ENCODE measurements at places on chromosomes 1 and 21.

GRCh38 chr21:15190412-15190811, 125.6 kb upstream of the NRIP1 start:
- no peak for DNase-seq

GRCh38 chr1:22805672-22806038, 95.0 kb downstream of the EPHB2 start:
- no peak for DNase-seq

- no peak for DNase-seq
Observed at GRCh38 chr1:89360716-89361115, 3.1 kb upstream of the GBP6 start.

GRCh38 chr1:214006845-214007244, 19.1 kb downstream of the PROX1 start:
- DNase-seq, result no peak

GRCh38 chr21:22764222-22764621, 1766.0 kb downstream of the NCAM2 start:
- no peak for DNase-seq

DNA sequence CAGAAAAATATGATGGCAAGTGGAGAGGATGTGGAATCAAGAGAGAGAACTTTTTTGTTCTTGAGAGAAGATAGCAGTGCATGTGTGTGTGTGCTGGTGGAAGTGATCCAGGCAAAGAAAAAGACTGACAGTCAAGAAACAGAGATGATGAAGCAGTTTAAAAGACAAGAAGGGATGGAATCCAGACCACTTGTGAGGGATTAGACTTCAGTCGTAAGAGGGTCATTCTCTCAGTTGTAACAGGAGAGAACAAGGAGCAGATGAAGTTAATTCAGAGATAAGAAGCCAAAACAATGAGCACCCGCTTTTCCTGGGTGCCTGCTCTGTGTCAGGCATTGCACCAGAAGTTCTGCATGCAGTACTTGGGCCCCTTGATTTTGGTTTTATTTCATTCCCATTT, 76.6 kb downstream of the RNF220 start:
- no peak for DNase-seq

DNA sequence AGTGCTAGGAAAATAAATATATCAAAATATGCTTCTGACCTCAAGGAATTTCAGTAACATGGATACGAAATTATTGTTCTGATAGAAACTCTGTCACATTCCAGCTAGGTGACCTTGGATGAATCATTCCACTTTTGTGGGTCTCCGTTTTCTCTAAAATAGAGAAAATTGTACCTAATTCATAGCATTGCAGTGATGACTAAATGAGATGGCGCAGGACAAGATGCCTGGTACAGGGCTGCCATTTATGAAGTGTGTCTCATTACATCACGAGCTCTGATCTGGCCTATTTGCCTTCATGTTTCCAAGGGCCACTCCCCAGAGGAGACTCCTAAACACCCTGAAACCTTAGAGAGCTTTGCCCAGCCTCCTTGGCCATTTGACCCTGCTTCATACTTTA, 480.0 kb upstream of the USP24 start:
- DNase-seq, result no peak

DNA sequence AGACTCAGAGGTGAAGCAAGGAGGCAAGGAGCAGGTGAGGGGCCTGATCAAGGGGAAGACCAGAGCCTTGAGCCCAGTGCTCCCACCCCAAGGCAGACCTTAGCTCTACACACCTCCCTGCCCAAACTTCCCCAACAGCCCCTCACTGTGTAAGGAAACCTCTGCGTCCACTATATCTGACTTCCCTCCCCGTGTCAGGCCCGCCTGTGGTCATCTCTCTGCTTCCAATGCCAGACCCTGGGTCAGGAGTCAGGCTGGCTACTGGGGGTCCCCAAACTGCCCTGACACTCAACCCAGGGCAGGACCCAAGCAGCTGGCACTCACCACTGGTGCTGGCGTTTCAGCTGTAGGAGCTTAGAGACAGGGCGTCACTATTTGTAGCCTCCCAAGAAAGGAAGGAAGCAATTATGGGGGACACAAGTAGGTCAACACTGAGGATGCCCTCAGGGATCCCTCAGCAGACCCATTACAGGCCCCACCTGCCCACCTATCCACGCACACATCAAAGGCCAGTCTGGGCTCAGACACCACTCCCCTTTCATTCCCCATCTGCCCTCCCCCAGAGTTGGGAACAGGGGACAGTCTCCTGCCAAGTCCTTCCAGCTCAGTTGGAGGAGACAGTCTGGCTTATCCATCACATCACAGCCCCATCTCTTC, 811 bp upstream of the S100A3 start:
- DNase-seq, result no peak

Measured in HAP-1 (cell line).